ENCODE measurements at places on chromosomes 16 and 17.

DNA sequence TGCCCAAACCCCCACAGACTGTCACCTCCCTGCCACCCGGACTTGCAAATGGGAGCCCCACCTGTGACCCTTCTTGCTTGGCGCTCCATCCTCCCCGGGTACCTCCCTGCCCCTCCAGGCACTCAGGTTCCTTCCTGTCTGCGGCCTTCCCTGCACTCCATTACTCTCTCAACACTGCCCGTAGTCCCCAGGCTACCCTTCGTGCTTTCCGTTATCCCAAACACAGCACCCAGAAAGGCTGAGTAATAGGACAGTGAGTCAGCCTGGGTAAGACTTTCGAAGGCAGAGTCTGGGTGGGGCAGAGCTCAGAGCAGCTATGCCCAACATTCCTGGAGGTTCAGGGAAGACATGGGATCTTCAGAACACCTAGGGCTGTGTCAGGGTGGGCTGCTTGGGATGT, 16.6 kb upstream of the C16orf74 start:
- peak; percentile 82 for DNase-seq

DNA sequence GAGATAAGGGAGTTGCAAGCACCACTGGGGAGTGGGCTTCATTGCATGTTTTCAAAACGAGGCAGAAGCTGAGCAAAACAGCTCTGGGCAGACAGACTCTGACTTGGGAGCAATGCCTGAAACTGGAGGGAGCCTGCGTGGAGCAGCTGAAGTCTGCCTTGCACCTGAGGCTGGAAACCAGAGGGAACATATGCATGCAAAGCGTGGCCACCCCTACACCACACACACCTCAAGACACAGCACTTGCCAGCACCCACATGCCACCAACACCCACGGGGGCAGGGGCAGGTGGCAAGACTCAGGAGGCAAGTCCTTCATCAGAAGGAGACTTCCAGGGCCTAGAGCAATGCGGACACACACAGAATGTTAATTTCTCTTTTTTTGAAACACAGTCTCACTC, 45.8 kb downstream of the COTL1 start:
- DNase-seq: no peak

DNA sequence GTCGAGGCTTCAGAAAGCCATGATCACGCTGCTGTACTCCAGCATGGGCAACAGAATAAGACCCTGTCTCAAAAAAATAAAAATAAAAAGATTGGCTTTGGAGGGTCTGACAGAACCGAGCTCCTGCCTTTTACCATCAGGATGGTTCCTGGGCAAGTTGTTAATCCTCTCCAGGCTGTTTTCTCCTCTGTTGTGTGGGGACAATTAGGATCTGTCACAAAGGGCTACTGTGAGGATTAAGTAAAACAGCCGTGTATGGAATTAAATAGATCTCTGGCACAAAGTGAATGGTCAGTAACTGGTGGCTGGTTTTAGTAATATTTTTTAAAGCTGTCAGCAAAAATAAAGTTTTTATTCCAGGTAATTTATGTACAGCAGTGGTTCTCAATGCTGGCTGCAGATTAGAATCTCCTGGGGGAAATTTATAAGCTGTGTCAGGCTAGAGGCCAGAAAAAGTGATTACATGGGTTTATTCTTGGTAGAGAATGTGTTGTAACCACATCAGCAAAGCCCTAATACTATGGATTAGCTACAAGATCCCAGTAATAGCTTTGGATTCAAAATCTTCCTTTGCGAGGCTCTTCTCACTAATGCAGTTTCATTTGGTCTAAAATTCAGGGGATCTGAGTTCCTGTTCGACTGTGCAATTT, 47.2 kb downstream of the GPRC5B start:
- no peak for DNase-seq

GRCh38 chr17:78933959-78934568, 8.9 kb upstream of the TIMP2 start:
- peak; percentile 83 for DNase-seq

Measured in renal cortical epithelial cell (primary cell).